Effector memory CD4-positive, alpha-beta T cell (primary cell): ENCODE measurements at places on chromosomes 16 and 17.

- H3K36me3 ChIP-seq, result no peaks in the 10 kb centered on the region
- no peak for DNase-seq
- no peak overlapping the region for H3K27ac ChIP-seq
- no peaks in the 10 kb centered on the region for H3K27me3 ChIP-seq
These were observed 20.2 kb downstream of the GNAO1 start for GRCh38 chr16:56211435-56211981.

DNA sequence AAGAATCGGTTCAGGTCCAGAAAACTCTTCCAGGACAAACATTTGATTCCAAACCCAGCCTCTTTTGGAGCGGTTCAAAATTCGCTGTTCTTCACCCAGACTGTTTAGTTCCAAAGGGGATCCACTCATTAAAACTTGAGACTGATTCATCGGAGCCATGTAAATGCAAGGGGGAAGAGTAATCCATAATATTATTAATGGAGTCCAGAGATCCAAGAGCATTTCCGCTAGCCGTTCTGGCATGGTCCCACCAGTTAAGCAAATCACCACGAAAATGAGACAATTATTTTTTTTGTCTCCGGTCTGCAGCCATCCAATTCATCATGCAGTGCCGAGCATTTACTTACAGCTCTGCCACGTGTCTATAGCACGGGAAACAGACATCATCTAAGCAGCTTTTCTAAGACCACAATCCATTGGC lies 15.1 kb downstream of the CDH8 start:
- no peak overlapping the region for H3K27ac ChIP-seq
- no peaks in the 10 kb centered on the region for H3K36me3 ChIP-seq

DNA sequence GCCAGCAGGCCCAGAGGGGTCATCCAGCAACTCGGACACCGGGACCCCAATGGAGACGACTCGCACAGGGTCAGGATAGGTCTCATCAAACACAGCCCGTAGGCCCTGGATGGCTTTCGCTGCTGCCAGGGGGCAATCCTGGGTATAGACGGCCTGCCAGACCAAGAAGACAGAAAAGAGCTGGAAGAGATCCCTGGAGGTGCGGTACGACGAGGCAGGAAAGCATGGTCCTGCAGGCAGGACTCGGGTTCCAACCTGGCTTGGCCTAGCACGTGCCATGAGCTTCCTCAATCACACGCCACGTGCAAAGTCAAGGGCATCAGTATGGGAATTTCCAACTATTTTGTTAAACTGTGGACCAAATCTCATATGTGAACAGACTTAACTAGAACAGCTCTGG lies 6.3 kb upstream of the EXOSC6 start:
- DNase-seq, result no peak
- H3K36me3 ChIP-seq, result peaks cover 72% of the 10 kb centered on the region
- no peak overlapping the region for H3K4me3 ChIP-seq

GRCh38 chr16:85649411-85650134 lies 36.5 kb downstream of the GSE1 start:
- no peak for DNase-seq
- peaks cover 4% of the 10 kb centered on the region for H3K4me1 ChIP-seq
- no peaks in the 10 kb centered on the region for H3K27me3 ChIP-seq
- no peak overlapping the region for H3K27ac ChIP-seq

DNA sequence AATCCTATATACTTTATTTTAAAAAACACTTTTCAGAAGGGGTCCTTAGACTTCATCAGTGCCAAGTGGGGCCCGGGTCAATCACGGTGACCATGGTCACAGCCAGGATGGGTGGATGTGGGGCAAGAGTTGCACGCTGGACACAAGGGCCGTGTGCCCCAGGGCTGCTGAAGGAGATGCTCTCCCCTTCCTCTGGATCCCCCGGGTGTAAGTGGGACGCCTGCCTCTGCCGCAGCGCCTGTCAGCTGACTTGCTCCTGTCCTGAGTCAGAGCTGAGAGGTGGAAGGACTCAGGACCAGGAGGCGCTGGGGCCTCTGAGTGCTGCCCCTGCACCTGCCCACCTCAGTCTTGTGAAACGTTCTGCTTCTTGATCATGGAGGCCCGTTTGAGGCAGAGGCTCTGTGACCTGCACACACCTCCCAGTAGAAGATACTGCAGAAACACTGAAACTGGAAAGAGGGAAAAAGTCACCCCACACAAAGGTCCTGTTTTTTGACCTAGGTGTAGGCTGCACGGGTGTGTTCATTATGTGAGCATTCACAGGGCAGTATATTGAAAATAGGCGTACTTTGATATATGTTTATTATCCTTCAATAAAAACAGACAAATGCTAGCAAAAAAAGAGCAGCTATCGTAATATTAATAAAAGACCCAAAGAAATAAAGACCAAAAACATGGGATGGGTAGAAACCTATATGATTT lies 40.9 kb upstream of the BAHCC1 start:
- H3K27me3 ChIP-seq, result no peaks in the 10 kb centered on the region
- H3K4me3 ChIP-seq, result no peak overlapping the region
- H3K27ac ChIP-seq, result no peak overlapping the region
- no peaks in the 10 kb centered on the region for H3K36me3 ChIP-seq
- no peak for DNase-seq

DNA sequence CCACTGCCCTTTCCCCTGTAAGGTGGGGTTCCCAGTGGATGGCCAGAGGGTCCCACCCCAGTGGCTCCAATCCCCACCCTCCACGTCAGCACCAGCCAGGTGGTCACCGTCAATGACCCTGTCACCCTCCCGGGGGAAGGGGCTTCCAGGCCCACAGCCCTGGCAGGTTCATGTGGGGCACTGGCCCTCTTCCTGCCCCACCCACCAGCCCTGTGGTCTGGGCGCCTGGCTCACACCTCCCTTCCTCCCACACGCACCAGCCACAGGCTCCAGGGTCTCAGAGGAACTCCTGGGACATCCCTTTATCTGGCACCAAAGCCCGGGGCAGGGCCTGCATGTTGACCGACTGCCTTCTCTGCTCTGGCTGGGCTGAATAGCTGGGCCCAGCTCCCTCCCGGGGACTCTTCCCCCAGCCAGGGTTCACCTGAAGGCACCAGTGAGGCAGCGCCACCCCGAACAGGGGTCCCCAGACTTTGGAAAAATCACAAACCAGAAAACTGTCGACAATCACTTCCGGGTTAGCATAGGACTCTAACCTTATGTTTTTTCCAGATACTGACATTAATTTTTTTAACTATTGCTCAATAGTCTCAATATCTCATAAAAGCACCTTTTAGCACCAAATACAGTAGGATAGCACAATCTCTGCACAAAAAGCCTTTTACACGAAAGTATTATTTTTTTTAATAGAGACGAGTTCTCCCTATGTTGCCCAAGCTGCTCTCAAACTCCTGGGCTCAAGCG lies 21.9 kb upstream of the ZC3H18 start:
- no peaks in the 10 kb centered on the region for H3K4me1 ChIP-seq
- H3K4me3 ChIP-seq, result no peak overlapping the region
- peaks cover 3% of the 10 kb centered on the region for H3K27me3 ChIP-seq
- no peak for DNase-seq
- H3K36me3 ChIP-seq, result no peaks in the 10 kb centered on the region

DNA sequence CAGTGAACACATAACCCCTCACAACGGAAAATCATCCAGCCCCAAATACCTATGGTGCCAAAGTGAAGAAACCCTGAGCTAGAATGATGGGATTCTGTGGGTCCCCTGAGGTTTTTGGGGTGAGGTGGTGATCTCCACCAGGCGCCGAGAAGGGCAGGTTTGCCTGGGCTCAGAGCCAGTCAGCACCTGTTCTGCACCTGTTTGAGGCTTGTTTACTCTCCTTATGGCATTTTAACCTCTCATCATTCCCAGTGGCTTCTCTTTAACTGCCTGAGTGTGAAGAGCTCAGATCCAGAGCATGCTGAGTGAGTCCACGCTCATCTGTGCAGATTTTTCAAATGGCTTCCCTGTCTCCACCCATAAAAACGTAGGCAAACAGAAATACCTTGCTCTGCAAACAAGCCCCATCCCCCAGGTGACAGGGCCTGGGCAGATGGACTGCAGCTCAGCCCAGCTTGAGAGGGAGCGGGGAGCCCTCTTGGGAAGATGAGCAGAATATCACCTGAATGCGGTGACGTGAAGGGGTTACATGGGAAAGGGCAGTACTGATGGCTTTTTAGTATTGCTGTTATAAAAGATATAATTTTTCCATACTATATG lies 40.1 kb upstream of the CLEC19A start:
- H3K27me3 ChIP-seq, result no peaks in the 10 kb centered on the region
- no peaks in the 10 kb centered on the region for H3K36me3 ChIP-seq
- H3K4me1 ChIP-seq, result no peaks in the 10 kb centered on the region

GRCh38 chr16:82650804-82651203 lies 24.0 kb downstream of the CDH13 start:
- no peak for DNase-seq
- H3K27ac ChIP-seq, result peak overlapping the region; percentile 76
- H3K27me3 ChIP-seq, result no peaks in the 10 kb centered on the region
- H3K36me3 ChIP-seq, result no peaks in the 10 kb centered on the region

- H3K27ac ChIP-seq, result peak overlapping the region; percentile 83
- no peak for DNase-seq
- H3K4me1 ChIP-seq, result peaks cover 7% of the 10 kb centered on the region
- H3K36me3 ChIP-seq, result peaks cover 18% of the 10 kb centered on the region
- peak overlapping the region; percentile 52 for H3K4me3 ChIP-seq
- H3K27me3 ChIP-seq, result no peaks in the 10 kb centered on the region
These were observed 13.9 kb upstream of the HES7 start for GRCh38 chr17:8137645-8138373.

DNA sequence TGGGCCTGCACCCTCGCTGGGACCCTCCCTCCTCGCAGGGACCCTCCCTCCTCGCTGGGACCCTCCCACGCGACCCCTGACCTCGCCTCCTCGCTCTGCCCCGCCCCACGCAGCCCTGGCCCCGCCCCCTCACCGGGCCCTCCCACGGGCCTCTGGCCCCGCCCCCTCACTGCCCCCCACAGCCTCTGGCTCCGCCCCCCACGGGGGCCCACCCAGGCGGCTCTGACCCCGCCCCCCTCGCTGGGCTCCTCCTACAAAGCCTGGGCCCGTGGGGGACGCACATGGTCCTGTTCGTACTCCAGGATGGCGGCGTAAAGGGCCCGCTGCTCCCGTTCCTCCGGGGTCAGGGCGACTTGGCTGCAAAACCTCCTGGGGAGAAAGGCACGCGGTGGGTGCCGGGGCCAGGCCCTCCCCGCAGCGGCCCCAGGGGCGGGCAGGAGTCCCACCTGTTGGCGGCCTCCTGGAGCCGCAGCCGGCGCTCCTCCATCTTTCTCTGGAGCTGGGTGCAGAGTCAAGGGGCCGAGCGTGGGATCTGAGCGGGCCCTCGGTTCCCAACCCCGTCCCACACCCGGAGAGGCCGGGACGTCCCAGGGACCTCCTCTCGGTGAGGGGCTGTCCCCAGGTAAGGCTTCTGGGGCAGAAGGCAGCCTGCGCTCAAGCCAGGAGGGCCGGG lies 9.0 kb downstream of the VPS9D1 start:
- H3K27me3 ChIP-seq, result no peaks in the 10 kb centered on the region
- no peaks in the 10 kb centered on the region for H3K36me3 ChIP-seq
- no peak overlapping the region for H3K27ac ChIP-seq
